ENCODE measurements at places on chromosomes 7 and 10.

- DNase-seq = no peak
These were observed 64.3 kb upstream of the RET start for GRCh38 chr10:43012578-43012977.

DNA sequence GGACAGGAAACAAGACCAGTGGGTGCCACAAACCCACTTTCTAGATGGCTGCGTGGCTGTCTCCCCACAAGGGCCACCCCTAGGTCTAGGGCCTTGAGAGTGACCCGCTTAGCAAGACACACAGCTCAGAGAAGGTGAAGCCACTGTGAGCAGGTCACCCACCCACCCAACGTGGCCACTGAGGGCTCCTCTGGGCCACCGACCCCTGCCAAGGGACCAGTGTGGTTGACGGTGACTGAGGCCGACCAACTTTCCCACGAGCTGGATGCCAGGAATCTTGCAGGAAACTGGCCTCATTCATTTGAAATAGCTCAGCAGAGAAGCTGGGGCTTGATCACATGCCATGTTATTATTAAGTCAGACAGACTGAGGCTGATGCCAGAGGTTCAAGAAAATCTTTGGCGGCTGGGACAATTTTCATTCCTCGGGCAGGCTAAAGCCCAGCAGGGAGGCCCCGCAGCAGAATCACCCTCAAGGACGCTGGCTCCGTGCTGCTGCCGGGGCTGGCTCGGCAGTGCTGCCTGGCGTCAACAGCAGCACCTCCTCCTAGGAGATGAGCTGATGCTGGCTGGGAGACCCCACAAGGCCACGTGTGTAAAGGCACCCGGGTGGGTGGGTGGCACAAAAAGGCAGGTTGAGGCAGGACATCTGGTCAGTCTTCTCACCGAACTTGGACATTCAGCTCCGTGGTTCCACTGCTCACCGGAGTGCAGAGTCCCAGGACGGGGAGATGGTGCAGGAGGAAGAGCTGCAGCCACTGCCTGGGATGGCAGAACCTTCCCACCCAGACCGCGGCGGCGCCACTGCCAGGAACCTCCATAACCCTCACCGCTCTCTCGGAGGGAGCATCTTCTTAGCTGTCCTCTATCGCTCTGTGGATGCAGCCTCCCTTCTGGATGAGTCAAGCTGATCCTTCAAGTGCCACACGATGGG lies 57.8 kb downstream of the ZRANB1 start:
- no peak for DNase-seq

- no peak for DNase-seq
These were observed 179.7 kb upstream of the MALRD1 start for GRCh38 chr10:18868919-18869318.

DNA sequence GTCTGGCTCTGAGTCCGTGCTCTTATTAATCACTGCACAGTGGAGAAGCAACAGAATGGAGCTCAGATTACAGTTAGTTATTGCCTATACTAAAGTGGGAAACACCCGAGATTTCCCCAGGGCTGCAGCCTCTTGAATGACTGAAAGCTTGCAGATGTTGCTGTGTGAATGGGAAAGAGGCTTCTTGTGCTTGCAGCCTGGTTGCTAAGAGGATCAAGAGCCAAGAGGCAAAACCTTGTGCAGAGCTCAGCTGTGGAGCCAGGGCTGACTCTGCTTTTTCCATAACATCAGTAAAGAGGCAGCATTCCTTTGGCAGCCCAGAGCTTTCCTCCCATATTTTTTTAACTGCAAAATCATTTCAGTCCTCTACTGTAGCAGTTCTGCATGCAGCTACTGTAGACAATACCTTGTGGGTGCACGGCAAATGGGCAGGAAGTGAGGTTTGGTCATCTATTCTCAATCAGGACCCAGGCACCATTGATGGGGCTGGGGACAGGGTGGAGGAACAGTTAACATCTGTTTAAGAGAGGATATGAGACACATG lies 86.5 kb downstream of the RALA start:
- DNase-seq = no peak

DNA sequence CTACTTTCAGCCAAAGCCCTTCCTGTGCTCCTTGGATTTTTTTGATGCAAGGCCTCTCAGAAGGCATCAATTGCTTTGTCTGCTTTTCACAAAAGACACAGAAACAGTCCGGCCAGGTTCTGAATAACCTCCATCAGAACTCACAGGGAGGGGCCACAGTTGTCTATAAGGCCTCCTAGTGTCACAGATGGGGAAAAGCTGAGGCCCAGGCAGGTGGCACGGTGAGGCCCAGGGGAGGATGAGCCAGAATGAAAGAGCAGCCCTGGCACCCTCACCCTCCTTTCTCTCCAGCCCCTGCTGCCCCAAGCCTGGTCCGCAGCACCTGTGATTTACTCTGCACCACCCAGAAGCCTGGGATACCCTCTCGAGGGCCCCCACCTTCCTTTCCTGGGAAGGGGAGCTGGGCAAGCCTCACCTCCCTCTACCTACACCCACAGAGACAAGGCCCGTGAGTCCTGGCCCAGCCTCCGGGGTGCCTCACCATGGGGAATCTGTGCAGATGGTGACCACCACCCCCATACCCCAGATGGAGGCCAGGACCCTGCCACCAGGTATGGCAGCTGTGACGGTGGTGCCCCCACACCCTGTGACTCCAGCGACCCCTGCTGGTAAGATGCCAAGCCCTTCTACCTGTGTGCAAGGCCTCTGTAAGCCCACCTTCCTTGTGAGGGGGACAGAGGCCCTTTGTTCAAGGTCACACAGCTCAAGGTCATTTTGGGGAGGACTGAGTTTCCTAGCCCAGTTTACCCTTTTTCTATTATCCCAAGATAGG lies 26.2 kb upstream of the ZNF467 start:
- DNase-seq = peak; percentile 43

Measured in stimulated activated CD8-positive, alpha-beta memory T cell treated with anti-CD3 and anti-CD28 coated beads, Interleukin-4, amount 100 ng/mL, for 1 hour (primary cell).